ENCODE measurements at places on chromosomes 1 and 21. TPM values are rescaled to one million over a fixed set of nuclear protein-coding genes. Genes with fewer than 3 reads are reported as not detected.

MEX3A gene
- 1.6 TPM for total RNA-seq

DNA sequence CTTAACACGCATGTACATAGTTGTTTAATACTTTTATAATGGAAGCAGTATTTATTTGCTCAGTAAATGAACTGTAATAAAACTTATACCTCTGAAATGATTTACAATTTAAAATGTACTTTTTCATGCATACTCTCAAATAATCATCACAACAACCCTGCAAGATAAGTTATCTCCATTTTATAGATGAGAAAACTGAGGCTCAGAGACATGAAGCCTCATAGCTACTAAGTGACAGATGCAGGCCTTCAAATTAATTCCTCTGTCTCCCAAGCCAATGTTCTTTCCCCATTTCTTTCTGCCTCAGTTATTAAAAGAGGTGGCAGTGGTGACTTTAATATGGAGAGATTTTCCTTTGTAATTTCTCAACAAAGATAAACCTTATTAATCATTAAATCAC, 19.6 kb upstream of the CLCA1 start:
- DNase-seq: no peak

SLC22A15 gene
- total RNA-seq: 0.52 TPM

DNA sequence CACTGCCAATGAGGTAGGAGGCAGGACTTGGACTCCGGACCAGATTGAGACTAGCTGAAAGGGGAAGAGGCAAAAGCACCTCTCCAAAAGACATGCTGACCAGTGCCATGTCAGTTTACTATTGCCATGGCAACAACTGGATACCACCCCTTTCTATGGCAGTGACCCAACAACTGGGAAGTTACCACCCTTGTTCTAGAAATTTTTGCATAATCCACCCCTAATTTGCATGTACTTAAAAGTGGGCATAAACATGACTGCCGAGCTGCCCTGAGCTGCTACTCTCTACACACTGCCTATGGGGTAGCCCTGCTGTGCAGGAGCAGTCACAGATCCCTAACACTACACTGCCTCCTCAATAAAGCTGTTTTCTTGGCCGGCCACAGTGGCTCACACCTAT, 19.0 kb upstream of the SLC6A9 start:
- DNase-seq: no peak

GON4L gene
- total RNA-seq: 56.2 TPM

TCHH gene
- 0.02 TPM for total RNA-seq

TCEA3 gene
- 5.6 TPM for total RNA-seq

KCNQ4 gene
- 0.57 TPM for total RNA-seq

Data from activated T-helper 2 cell treated with anti-CD3 and anti-CD28 coated beads, Interferon-gamma antibody, Interleukin-2, Interleukin-4, amounts not matched to agents 10 μg/mL and 5 μg/mL and 100 μg/mL, durations not matched to agents 14 hours and 24 hours and 36 hours (primary cell).